Stimulated activated CD4-positive, alpha-beta T cell treated with anti-CD3 and anti-CD28 coated beads, Interleukin-2, amount 100 ng/mL, for 4 hours (primary cell): ENCODE measurements at places on chromosomes 2 and 18.

DNA sequence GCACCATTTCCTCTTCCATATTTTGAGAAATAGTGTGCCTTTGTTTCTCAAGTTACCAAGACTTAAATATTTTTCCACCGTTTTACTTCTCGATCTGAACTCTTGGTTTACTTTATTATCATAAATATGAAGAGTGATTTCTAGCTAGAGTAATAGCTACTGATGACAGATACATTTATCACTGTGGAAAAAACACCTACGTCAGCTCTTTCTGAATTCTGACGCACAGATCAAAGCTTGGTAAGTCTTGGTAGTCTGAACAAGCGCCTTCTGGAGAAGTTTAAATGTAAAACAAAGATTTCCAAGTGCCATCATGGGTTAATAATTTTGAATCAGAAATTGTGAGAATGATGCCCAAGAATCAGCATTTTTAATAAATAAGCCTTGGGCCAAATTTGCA lies 367.7 kb downstream of the DPP10 start:
- no peak for DNase-seq

DNA sequence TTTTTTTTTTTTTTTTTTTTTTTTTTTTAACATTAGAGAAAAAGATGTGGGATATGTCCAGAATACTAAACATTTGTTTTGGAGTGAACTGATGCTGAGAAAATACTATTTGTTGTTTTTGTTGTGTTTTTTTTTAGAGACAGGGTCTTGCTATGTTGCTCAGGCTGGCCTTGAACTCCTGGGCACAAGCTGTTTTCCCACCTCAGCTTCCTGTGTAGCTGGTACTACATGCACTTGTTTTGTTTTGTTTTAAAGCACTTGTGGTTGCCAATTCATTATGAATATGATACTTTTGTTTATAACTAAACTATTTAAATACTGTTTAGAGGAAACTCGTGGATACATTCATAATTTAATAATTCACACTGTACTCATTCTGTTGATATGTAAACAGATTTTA lies 33.4 kb upstream of the DYSF start:
- DNase-seq, result no peak

DNA sequence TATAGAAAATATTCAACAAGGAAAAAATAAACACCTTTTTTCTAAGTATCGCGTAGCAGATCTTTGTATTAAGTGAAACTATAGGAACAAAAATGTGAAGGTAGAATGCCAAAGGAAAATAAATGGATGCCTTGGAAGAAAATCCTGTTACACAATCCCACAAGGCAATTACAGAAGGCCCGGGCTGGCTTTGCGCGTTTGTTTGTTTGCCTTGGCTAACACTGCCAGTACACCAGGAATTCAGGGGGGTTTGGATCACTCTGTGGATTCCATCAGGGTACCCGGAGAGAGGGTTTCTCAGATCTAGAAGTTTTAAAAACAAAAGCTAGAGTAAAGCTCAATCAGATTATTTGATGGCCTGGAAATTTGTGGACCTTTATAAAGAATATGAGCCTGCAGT lies 478.3 kb downstream of the FBXO15 start:
- DNase-seq, result no peak

- DNase-seq, result no peak
These were observed 28.4 kb downstream of the CPS1 start for GRCh38 chr2:210584834-210585233.

DNA sequence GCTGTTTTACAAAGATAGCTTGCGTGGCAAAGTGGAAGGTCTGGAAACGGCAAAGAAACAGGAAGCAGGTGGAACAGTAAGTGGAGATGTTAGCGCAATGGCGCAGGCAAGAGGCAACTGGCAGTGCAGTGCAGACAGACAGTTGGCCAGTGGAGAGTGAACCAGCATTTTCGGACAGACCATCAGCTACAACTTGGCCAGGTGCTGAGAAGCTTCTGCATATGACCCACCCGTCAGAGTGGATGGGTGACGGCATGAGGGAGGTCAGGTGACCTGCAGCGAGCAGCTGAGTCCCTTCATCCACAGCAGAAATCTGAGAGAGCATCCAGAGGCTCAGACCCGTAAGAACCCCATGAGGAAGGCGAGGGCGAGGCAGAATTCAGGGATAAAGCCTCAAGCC lies 33.8 kb downstream of the NPC1 start:
- no peak for DNase-seq

DNA sequence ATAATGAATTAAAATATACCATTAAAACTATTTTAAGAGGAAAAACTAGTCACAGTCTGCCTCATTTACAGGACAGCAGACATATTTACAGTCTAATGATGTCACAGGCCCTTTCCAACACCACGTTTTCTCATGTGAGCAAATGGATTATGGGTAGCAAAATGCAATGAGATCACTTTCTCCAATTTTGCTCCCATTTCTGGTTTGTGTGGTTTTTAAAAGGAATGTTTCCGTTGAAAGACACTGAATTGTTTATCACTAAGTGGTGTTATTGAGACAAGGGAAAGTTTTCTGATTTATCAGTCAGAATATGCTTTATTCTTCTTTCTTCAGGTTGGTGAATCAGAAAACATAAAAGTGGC lies 11.4 kb upstream of the NR4A2 start:
- no peak for DNase-seq

DNA sequence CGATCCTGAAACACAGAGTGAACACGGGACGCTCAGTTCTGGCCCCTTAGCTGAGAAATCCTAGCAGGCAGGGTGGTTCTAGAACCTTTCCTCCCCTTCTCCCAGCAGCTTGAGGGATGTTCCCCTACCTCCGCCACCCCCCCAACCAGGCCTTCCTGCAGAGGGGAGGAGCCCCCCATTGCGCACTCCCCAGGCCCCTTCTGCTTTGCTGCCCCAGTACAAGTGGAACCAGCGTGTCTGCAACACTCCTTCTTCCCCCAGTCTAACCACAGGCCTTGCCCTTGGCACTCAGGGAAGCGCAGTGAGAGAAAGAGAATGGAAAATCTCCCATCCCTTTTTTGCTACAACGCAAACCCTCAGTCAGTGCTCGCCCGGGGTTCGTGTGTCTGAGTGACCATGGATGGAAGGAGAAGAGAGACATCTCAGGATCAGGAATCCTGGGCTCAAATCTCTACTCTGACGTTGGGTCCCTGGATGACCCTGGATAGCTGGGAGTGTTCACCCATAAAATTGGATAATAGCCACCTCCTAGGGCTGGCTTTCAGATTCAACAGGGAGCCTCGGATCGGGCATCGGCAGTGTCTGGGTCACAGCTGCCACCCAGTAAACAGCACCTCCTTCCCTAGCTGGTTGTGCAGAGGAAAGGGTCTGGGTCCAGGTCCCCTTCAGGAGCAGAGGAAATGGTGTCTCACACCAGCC lies 3.7 kb downstream of the NPPC start:
- DNase-seq, result no peak

DNA sequence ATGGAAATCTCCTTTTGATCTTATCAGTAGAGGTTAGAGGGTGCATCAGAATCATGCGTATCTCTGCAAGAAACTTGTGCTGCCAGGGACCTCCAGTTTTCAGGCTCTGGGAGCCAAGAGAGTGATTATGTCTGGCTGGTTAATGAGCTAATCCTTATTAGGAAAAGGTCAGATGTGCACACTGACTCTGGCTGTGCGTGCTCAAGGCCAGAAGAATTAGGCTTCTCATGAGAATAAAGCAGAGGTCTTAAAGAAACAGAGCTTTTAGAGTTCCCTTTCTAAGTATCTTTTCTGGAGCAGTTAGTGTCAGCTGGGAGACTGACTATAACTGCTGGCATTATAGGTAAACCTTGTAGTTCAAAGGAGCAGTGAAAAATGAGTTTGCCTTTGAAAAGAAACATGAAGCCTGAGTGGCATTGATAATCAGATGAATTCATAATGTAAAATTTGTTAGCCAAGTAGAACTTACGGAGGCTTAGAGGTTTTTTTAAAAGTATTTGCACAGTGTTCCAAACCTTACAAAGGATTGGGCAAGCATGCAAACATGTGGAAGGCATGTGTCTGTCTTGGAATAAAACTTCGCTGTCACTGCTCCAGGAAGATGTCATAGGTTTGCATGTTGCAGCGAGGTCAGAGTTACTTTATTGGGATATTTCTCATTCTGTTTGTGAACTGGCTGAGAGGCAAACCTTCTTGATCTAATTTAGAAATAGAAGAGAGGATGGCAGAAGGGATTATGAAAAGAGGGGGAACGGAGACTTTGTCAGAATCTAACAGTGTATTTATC lies 151.7 kb downstream of the ARHGAP28 start:
- DNase-seq, result no peak

DNA sequence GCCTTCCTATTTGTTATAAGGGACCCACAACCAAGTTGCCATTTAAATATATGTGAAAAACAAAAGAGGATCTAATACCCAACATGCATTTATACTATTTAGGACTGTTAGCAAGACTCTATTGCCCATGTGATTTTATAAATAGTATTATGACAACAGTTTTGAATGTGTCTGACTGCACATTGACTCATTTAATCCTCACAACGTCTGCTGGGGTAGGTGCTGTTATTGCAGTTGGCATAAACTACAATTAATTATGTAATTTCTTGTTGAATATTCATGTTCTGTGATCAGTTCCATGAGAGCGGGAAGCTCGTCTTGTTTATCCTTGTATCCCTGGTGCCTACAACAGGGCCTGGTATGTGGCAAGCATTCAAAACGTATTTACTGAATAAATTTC lies 53.7 kb downstream of the SH2D6 start:
- no peak for DNase-seq

- peak; percentile 8 for DNase-seq
These were observed 98.2 kb upstream of the HNMT start for GRCh38 chr2:137865954-137866540.

GRCh38 chr2:95331606-95332005 lies 34.5 kb downstream of the KCNIP3 start:
- no peak for DNase-seq

- no peak for DNase-seq
These were observed 8.4 kb upstream of the CTLA4 start for GRCh38 chr2:203859030-203859789.

GRCh38 chr18:23355206-23355605 lies 97.9 kb upstream of the RIOK3 start:
- no peak for DNase-seq

DNA sequence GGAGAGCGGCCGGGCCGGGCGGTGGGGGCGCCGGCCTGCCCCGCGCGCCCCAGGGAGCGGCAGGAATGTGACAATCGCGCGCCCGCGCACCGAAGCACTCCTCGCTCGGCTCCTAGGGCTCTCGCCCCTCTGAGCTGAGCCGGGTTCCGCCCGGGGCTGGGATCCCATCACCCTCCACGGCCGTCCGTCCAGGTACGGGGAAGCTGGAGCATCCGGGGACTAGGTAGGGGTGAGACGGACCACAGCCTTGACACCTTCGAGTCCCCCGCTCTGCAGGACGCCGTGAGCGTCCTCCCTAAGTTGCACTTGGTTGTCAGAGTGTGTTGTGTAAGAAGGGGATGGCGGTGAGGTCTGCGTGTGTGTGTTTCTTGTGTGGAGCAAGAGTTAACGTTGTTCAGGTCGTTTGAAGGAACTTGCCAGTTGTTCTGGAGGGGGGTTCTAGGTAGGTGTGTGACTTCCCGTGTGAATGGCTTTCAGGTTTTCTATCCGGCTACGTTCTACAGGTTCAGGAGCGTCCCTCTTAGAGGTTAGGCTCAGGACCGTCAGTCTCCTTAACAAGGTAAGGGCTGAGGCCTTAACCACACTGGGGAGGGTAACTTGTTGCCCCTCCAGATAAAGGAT lies 393 bp downstream of the IL1R1 start:
- DNase-seq, result no peak

GRCh38 chr18:26091047-26091630 lies 726 bp upstream of the SS18 start:
- no peak for DNase-seq

- DNase-seq, result no peak
These were observed 10.3 kb upstream of the HOXD1 start for GRCh38 chr2:176178038-176178756.

- no peak for DNase-seq
These were observed 284.8 kb upstream of the HS6ST1 start for GRCh38 chr2:128603411-128603924.

DNA sequence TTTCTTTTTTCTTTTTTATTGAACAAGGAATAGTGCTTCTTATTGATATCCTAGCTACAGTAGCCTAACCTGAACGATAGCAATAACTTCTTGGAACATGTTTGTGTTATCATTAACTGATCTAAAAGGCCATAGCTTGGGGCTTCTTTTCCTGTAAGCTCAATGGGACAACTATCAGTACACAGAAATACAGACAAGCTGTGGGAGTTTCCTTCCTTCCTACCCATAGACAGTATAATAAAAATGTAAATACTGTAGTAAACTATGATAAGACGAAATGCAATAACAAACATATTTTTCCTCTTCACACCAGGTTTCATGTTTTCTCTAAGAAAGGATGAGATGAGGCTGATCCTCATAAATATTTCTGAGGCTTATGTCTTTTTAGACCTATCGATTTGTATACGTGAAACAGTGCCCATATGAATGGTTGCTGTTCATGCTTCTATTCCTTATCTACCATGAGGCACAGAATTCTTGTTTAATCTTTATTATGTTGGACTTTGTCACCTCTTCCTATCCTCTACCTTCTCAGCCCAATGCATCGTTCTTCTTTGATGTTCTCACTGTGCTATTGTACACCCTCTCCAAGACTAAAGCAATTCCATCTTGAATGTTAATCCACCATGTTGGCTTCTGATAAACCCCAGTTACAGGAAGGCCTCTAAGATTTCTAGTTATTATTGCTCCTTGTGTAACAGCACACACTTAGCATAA lies 361.4 kb downstream of the DCC start:
- no peak for DNase-seq

GRCh38 chr2:238869293-238870124 lies 21.6 kb downstream of the TWIST2 start:
- DNase-seq, result no peak

DNA sequence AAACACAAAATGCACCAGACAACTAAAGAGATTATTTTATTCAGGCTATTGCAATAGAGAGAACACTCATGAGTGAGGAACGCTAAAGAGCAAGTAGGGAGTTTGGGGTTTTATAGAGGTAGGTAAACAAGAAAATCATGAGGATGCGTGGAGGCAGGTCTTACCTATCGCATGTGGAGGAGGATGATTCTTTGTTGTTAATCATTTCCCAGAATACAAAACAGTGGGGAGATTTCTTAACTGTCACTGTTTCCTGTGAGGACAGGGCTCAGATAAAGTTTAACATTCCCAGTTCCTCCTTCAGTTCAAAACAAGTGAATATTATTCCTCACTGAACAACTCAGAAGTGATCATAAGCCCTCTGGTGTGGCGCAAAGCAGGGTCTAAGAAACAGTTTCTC lies 156.1 kb upstream of the MGAT5 start:
- no peak for DNase-seq
